Activated T-helper 1 cell treated with Interleukin-2 at 50 U/mL for 16 hours (primary cell): ENCODE measurements at places on chromosomes 4 and X.

GRCh38 chr4:90641861-90642599, 514.8 kb downstream of the CCSER1 start:
- no peak for DNase-seq

GRCh38 chr4:113078066-113078465, 28.6 kb downstream of the ANK2 start:
- no peak for DNase-seq

DNA sequence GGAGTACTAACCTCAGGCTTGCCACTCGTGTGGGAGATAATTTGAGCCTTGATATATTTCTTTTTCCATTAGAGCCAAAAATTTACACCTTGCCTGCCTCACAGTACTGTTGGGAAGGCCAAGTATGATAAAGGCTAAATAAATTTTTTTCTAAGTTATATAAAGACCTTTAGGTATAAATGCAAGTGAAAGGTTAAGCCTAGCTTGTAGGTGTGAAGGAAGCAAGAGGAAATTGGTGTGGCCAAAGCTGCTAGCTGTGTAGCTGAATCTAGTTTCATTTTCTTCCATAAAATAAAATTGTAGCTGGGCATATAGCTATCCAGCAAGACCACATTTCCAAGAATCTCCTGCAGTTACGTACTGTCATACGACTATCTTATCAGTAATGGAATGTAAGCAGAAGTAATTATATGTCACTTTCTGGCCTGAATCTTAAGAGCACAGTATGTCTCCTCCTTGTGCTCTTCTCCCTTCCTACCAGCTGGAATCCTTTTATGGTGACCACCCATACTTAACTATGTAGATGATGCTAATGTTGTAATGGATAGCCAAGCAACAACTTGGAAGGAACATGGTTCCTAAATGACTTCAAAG, 14.3 kb upstream of the GABRE start:
- DNase-seq, result no peak

DNA sequence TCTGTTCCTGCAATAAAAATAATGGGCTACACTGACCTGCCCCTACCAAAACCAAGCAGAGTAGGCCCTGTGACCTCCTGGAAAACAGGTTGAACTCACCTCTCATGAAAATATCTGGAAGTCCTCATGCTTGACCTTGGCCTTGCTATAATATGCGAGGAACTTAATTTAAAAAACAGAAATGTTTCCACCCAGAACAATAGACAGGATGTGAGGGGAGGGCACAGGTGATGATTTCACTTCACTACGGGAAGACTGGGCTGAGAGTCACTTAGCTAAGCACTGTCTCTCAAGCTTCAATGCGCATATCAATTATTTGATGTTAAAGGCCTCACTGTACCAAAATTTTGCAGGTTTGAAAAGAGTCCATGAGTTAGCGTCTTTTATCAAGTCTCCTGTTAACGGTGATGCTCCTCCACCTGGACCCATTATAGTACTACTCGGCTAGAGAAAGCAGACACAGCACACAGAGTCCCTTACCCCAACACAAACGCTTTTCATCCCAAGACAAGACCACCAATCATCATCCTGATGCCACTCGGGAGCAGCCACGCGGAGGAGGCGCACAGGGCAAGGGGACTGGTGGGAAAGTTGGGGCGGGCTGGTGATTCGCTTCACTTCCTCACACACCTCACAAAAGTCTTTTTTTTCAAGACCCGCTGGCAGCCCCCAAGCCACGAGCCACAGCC, 25.9 kb downstream of the ZNF721 start:
- no peak for DNase-seq

DNA sequence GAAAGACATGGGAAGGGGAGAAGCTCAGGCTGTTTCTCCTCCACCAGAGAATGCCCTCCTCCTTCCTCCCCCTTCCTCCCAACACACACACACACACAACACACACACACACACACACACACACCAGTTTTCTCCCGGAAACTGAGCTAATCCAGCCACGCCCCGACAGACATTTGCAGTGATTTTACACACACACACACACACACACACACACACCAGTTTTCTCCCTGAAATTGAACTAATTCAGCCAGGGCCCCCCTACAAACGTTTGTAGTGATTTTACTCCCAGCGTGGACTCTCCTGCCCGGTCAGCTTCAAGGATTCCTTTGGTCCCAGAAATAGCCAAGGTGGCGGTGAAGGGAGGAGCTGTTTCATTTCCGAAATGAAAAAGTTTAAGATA, 32.9 kb upstream of the STX18 start:
- peak; percentile 7 for DNase-seq

DNA sequence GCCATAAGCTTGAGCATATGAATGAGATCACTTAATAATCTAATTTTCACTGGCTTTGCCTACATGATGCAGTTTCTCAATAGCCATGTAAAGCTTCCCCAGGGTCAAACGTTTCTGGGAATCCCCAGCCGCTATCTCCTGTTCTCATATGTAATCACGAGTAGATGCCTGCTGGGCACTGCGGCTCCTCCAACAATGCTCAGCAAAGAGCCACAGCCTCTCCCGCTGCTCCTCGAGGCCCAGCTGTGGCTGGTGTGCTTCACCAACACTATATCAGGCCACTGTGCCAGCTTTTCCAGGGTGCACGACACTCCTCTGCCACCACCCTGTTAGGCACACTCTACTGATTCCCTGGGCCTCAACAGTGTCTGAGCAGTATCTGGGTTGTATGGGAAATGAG, 78.3 kb upstream of the RASGEF1B start:
- DNase-seq, result no peak

DNA sequence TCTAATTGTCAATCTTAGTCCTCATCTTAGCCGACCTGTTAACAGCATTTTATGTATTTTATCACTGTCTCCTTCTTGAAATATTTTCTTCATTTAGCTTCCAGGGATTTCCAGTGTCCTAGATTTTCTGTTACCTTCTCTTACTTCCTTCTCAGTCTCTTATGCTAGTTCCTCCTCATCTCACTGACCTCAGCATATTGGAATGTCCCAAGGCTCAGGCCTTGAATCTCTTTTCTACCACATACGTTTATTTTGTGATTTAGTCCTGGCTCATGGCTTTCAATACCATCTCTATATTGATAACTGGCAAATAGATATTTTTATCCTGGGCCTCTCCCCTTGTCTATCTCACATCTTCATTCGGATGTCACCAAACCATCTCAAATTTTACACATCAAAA, 61.1 kb downstream of the IQCM start:
- no peak for DNase-seq

GRCh38 chr4:93355411-93355810, 473.1 kb upstream of the ATOH1 start:
- no peak for DNase-seq

- no peak for DNase-seq
Measured at GRCh38 chr4:91470671-91471070, 833.1 kb upstream of the GRID2 start.

DNA sequence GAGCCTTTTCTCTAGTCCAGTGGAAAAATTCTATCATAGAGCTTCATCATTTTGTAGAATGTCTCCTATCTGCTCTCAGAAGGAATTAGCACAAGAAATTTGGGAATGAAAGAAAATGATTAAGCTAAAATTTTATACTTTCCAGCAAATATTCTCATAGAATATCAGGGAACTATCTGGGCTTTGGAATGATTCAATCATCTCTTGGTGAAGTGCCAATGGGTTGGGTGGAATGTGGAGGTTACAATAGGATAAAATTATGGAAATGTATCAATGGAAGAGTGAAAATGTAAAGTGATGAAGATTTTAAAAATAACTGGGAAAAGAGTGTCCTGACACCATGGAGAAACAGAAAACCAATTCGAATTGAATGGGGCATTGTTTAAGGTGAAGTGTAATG, 119.0 kb upstream of the MID1 start:
- DNase-seq, result no peak

DNA sequence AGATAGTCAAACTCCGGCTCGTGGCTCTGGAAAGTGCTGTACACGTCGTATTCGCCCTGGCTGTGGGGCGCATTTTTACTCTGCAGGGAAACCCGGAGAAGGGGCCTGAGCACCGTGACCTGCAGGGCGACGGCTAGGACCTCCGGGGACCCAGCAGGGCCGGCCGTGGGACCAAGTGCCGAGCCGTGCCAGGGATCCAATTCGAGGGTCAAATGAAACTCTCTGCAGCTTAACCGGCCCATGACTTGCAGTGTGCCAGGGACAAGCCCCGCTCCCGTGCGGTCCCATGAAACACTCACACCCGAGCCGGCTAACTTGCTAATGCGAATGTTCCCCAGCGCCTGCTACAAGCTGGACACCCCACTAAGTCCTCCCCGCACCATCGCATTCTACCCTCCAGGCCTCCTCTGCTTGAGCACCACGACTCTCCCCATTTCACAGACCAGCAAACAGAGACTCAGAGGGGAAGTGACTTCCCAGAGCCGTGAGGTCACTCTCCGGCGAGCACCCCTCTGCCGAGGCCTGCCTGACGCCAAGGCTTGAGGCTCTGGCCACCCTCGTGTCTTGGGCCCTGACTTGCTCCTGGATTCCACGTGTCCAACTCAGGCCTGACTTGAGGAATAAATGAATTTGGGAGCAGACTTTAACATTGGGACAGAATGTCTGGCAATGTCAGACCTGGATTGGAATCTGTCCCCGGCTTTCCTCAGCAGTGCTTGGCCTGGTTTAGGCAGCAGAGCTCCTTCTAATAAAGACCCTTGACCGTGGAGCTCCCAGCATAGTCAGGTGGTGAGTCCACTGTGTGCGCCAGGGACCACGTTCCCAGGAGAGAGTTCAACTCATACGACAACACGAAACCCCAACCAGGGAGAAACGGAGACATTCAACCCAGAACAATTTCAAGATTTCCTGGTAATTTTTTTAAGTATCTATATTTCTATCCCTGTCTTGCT, 93.6 kb downstream of the PPP2R2C start:
- DNase-seq, result no peak

DNA sequence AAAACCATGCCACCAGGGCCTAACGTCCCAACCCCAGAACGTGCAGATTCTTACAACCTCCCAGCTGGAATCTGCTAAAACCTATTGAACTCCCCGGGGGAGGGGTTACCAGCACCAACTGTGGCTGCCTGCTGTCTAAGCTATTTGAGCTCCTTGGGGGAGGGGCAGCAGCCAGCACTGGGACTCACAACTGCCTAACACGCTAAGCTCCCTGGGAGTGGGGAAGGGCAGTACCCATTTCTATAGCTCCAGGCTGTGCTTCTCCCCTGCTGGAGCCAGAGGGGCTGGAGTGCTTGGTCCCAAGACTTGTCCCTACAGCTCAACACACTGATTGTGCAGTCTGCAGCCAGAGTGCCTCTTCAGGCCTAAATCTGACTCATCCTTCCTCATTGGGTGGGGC, 459.8 kb upstream of the FGF16 start:
- no peak for DNase-seq

DNA sequence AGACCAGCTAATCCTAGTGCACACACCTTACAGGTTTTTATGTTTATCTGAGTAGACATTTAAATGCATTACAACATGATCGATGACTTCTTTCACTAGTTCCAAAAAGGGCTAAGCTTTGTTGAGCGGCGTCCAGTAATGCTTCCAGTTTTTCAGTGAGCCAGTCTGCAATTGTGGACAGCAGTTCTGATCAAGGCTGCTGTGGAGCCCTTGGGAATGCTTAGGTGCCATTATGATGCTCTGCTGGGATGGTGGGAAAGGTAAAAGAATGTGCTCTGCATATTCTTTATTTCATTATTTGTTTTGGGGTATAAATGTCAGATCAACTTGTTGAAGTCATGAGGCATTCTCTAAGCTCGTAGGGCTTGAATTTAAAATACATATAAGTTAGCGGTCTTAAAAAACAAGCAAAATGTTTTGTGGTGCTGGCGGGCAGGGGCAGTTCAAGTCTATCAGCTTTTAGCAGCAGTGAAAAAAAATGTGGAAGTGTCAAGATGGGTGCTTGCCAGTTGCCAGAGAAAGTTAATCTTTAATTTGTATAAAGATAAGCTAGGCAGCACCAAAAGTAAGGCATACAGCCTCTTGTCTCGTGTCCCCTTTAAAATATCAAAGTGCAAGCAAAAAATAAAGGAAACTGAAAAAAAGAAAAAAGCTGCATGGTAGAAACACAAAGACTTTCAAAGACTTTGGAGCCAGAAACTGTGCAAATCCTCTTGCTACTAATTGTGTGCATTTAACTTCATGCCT, 5.8 kb downstream of the MID1IP1 start:
- DNase-seq, result no peak

DNA sequence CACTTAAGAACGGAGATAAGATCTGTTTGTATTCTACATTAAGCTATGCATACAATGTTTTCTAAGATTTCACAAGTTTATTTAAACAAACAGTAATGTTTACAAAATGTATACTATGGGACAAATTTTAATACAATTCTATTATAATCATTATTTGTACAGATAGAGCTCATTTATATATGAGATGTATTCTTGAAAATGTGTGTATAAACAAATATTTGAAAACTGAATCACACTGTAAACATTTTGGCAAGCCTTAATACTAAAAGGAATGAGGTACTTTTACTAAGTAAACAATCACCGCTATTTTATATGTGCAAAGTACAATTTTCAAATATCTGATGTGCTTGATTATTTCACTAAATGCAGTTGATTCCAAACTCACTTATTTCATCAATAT, 119.2 kb upstream of the MAB21L2 start:
- no peak for DNase-seq
